ENCODE measurements at places on chromosomes 3 and 15.

GRCh38 chr15:52787123-52787503 is 3.0 kb downstream of the ONECUT1 start:
- DNase-seq = no peak

DNA sequence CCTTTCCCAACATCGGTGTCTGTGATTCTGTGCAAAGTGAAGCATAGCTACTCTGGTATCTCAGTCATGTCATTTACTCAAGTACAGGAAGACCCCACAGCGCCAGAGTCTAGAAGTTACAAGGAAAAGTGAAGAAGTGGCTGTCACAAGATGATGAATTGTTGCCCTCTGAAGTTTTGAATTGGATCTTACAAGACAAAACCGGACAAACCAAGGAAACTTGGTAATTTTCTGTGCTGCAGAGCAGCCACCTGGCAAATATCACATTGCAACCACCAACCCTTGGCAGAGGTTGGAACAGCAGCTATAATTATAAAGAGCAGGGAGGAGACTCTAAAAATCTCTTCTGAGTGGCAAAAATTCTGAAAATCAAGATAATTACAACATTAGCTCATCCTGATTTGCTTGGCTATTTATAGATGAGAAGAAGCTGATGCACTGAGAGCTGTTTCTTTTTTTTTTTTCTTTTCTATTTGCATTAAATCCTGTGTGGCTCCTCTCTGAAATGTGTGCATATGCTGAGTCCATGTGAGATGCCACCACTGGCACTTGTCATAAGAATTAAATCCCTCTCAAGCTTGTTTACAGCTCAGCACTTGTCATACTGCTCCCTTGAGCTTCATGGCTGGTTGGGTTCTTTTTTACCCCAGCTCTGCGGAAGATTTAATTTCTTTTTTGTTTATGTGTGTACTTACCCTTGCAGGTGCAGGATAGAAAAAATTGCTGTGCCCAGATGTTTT is 68.0 kb upstream of the MNS1 start:
- DNase-seq = no peak

DNA sequence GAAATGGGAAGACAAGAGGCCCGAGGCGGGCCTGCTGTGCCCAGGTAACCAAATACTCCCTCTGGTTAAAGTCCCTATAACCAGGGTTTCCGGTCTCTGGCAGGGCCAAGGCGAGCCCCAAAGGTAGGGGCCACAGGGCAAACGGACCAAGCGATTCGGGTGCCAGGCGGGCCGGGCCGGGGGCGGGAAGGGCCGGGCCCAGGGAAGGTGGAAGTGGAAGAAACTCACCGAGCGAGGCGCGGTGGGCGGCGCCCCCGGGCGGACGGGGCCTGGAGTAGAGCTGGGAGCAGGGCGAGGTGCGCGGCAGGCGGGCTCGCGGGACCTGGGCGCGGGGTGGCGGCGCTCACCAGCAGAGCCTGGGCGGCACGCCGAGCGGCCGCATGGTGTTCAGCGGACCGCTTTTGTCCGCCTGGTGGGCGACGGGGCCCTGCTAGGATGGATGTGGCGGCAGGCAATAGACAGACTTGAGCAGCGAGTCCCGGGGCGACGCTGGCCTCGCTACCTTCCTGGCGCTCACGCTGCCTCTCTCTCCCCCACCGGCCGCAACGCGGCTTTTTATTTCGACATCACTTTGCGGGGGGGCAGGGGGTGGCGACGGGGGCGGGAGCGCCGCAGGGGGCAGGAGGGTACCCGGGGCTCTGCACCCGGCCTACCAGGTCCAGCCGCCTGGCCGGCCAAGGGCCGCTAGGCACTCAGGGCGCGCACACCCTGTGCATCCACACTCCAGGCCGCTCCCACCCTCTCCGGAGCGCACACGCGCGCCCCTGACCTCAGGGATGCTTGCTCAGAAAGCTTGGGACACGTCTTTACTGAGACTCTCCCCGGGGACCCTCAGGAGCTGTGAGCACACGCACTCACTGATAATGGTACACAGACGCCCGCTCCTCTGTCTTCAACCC is at the start of gene GATA2:
GATA2 (minus strand) TSS at position 531 of the 899 bp plus-strand sequence. CDS start 6,170 bp downstream, outside the sequence.
- no peak for DNase-seq

DNA sequence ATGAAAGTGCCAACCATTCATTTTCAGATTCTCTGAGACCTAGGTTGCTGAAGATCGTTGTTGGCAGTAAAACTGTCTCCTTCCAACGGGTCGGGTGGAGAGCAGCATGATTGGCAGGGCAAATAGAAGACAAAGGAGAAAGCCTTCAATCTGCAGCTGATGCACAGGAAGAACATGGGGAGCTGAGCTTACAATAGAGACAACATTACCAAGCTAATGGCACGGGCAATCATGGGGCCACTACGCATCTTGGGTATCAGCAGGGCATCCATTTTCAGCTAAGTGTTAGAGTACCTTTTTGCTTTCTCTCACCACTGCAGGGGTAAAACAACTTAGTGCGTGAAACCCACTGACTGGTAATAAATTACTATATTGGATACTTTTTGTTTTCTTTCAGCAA is 114.8 kb downstream of the WDR72 start:
- DNase-seq = no peak

- DNase-seq = peak; percentile 75
Observed at GRCh38 chr3:196837819-196838420, 29.8 kb upstream of the SENP5 start.

- no peak for DNase-seq
Observed at GRCh38 chr15:85379403-85380131, 836 bp upstream of the AKAP13 start.

DNA sequence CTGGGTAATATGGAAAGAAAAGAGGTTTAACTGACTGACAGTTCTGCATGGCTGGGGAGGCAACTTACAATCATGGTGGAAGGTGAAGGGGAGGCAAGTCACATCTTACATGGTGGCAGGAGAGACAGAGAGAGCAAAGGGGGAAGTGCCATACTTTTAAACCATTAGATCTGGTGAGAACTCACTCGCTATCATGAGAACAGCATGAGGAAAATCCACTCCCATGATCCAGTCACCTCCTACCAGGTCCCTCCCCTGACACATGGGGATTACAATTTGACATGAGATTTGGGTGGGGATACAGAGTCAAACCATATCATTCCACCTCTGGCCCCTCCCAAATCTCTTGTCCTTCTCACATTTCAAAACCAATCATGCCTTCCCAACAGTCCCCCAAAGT is 16.0 kb upstream of the ACOX2 start:
- no peak for DNase-seq

DNA sequence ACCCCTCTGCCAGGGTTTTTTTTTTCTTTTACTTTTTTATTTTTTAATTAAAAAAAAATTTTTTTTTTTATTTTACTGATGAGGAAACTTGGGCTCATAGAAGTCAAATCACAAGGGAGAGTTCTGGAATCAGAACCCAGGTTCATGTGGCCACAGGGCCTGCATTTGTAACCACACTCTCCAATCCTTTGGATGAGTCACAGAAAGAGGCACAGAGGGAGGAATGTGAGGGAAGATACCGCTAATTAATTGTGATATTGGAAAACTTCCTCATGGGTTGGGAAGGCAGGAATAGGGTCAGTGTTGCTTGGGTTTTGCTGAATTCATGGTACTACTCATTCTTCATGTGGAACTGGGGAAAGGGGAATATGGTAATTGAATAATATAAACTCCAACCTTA is 132.9 kb upstream of the SLC6A11 start:
- no peak for DNase-seq

GRCh38 chr3:153078826-153079225 is 83.2 kb upstream of the RAP2B start:
- no peak for DNase-seq

- no peak for DNase-seq
Observed at GRCh38 chr3:171591070-171591469, 130.9 kb upstream of the TNIK start.

DNA sequence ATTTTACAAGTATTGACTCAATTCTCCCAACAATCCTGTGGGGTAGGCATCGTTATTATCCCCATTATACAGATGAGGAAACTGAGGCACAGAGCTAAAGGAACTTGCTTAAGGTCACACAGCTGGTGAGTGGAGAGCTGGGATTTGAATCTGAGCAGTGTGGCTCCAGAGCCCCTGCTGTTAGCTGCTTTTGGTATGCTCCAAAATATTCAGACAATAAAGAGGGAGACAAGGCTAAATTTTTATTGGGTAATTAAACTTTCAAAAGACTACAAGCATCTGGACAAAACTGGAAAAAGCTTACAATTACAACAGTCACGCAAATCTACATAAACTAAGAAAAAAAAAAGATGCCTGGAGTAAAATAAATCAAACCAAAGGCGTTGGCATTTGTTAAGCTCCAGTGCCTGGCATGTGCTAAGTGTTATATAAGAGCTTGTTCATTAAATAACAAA is 27.7 kb downstream of the CCDC13 start:
- DNase-seq = no peak

GRCh38 chr3:187954873-187955586 is 198.9 kb upstream of the LPP start:
- DNase-seq = peak; percentile 96

- no peak for DNase-seq
Observed at GRCh38 chr15:86135041-86135440, 55.4 kb downstream of the AGBL1 start.

DNA sequence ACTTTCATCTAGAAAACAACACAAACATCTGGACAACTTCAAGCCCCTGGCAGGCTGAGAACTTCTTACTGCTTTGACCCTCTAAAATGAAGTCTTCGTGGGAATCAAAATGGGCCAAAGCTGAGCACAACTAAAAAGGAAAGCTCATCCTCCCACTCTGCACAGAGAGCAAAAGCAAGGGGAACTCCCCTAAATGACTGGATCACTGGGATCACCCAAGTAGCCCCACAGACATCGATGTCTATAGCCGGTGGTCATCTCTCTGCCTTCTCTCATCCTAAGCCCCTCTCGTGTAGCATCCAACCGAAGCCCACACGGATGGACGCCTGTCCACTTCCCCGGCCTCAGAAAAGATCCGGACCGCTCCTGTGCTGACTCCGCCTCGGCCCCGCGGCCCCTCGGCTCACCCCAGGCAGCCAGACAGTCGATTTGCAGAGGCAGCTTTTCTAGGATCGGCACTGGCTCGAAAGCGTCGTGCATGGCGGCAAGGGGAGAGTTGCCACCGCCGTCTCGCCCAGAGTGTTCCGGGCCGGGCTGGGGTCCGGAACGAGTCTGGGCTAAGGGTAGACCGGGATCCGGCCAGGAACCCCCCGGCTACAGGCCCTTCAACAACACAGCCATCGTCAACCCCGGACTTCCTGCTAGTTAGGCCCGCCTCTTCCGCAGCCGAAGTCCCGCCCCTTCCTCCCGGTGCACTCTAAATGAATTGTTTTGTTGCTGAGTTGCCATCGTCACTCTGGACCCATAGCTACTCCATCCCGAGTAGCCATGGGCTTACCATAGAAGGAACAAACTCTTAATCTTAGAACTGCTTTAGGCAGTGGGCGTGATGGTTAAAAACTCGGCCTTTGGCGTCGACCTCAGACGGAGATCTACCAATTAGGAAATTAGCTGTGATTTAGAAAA is at the start of gene VPS39:
VPS39 (minus strand) TSS at position 631 of the 906 bp plus-strand sequence; CDS start at position 480, 151 bp downstream.
- peak; percentile 83 for DNase-seq

DNA sequence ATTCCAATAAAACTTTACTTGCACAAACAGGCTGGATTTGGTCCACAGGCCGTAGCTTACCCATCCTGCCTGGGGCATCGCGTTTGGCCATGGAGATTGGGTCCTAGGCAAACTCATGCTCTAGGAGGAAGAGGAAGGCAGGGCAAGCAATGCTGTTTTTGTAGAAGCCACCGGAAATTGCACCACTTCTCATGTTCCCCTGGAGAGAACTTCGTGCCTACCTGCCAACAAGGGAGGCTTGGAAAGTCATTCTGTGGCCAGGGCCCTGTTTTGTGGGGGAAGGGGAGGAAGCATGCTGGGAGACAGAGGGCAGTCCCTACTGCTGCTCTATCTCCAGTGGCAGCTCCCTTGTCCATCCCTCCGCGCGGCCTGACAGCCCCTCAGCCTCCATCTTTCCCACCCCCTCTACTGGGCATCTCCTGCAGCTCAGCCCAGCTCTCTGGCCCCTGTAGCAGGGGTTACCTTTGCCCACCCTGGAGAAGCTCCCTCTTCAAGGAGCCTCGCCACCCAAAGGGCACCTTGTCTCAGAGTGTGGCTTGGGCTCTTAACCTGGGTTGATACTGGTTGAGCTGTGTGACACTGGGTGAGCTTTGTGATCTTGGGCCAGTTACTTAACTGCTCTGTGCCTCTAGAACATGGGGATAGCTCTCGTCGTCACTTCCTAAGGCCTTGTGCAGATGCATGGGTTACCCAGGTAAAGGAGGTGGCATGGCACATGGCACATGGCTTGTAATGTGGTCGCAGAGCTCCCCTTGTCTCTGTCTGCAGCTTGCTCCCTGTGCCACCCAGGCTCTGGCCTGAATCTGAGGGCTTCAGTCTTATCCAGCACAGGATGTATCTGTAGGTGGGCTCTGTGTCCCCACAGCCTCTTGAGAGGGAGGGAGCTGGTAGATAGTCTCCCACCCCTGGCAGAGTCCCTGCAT is 6.1 kb downstream of the ABTB1 start:
- no peak for DNase-seq

GRCh38 chr3:30225021-30225420 is 381.4 kb upstream of the TGFBR2 start:
- DNase-seq = no peak

GRCh38 chr3:188491276-188491687 is 337.3 kb downstream of the LPP start:
- DNase-seq = peak; percentile 78

- no peak for DNase-seq
Observed at GRCh38 chr15:90030376-90030775, 29.3 kb downstream of the ZNF710 start.

DNA sequence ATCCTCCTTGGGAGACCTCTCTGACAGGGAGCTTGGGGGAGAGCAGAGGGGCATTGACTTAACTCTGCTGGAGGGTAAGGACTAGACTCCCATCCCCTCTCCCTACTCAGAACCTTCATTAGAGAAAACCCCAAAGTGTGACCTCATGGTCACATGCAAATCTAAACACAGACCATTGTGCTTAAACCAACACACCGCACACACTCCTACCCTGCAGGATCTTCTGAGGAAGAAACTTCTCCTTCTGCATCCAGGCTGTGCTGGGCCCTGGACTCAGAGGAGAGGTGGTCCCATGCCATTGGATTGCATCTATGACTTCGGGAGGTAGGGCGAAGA is 805 bp upstream of the PARP16 start:
- no peak for DNase-seq

Data from fibroblast of mammary gland (primary cell).